H9 (cell line): ENCODE measurements at places on chromosomes 4 and X. TPM values are rescaled to one million over a fixed set of nuclear protein-coding genes. Genes with fewer than 3 reads are reported as not detected.

The F8A1 gene
- 18.8 and 20.6 TPM in 2 replicates for total RNA-seq

DNA sequence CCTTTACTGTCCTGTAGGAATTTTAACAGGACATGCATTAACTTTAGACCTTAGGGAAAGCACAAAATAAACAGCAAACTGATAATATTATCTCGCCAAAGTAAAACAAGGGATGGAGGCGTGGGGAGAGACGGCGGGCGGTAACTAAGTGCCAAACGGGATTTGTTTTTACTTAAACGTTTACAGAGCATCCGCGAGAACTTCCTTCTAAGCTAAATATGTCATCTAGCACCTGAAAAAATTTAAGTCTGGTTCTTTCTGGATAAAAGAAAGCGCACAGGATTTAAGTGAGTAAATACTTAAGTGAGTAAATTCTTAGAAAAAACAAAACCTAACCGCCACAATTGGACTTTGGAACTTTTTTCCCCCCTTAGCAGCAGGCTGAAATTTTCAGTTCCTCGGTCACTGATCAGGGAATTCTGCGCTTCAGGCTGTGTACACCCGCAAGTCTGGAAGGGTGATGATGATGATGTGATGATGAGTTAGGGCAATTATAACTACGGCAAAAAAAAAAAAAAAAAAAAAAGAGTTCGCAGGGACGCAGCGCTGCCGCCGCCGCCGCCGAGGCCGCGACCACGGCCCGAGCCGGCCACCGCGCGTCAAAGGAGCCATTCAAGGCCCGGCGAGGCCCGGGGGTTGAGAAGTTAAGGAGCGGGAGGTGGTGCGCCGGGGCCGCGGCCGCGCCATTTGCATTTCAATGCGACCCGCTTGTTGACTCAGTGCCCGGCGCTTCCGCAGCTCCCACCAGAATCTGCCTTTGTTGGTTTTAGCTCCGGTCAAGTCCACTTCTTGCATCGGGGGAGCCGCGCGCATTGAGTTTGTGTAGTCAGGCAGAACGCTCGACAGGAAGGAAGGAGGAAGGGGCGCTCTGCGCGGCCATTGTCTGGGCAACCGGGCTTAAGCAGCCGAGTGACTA lies 108.8 kb downstream of the SPRY1 start:
- DNase-seq, result peak; percentile 98

DNA sequence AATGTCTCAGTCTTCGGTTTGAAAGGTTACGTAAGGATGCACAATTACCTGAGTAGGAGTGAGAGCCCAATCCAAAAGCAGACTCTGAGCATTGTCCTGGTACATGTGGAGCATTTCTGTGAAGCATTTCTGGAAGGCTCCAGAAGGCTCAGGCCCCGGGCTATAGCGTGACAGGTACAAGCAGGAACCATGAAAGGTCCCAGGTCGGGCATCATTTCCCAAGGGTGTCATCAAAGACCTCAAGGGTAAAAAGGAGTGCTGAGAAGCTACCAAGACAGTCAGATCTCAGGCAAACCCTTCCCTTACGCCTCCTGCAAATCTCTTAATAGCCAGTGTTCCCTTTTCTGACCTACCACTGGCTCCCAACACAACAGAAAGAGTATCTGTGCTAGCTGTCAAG lies 30.8 kb downstream of the GPC4 start:
- DNase-seq, result no peak

GRCh38 chr4:106017975-106018374 lies 122.7 kb downstream of the NPNT start:
- DNase-seq, result no peak

DNA sequence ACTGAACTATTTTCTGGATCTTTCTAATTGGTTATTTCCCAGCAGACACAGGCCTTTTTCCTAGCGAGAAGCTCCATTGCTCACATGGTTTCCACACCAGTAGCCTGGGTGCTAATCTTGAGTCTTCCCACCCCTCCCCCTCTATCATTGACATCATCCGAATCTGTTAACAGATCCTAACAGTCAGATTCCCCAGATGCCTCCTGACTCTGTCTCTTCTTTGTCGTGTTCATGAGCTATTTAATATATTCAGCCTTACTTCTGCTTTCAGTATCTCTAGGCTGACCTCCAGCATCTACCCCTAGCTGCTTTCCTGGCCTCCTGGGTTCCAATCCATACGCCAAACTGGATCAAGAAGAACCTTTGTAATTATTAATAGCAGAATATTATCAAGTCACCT lies 85.0 kb downstream of the CLNK start:
- no peak for DNase-seq

DNA sequence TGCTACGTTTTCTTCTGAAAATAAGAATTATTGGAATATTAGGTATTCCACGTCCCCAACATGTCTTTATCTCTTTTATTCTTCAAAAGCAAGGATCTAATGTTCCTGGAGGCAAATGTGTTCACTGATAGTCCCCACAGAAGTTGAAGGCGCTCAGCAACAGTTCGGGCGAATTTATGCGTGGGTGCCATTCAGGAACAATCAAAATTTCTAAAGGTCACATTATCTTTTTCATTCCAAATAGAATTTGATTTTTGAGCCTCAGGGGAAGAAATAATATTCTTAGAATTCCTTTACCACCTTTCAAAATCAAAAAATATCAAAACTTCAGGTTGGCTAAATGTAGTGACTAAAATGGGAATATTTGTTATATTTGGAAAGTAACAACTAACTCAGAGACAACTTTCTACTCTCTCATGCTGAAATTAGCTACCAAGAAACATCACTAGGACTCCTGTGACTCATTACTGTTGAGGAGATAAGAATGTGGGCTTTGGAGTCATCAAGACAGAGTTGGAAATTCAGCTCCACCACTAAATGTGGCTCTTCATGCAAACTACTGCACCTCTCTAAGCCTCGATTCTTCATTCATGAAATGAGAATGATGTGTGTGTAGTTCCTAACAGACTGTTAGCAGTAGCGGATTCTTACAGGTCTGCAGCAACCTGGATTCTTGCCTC lies 72.3 kb upstream of the KIT start:
- DNase-seq, result no peak

- DNase-seq, result no peak
Observed at GRCh38 chrX:40281336-40282005, 183.7 kb upstream of the BCOR start.

DNA sequence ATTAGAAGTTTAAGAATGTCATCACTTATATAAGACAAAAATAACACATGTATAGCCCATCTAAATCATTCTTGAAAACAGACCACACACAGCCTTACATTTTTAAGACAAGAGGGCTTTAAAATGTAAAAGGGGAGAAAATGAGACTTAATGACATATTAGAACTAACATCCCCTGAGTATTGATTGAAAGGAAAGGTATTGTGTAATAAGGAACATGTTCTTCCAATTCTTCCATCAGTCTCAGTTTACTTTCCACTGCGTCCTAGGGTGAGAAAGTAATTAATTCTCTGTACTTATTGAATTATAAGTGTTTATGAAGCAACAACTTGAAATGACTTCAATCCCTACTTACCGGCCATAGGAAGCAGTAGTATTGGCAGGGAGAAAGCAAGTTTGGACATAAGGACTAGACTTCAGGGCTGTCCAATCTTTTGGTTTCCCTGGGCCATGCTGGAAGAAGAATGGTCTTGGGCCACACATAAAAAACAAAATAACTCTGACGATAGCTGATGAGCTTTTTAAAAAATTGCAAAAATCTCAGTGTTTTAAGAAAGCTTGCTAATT lies 202.7 kb upstream of the SPRY1 start:
- DNase-seq, result no peak

The GPR119 gene
- not detected in 2 replicates for total RNA-seq

The TMPRSS11A gene
- total RNA-seq, result not detected in 2 replicates

DNA sequence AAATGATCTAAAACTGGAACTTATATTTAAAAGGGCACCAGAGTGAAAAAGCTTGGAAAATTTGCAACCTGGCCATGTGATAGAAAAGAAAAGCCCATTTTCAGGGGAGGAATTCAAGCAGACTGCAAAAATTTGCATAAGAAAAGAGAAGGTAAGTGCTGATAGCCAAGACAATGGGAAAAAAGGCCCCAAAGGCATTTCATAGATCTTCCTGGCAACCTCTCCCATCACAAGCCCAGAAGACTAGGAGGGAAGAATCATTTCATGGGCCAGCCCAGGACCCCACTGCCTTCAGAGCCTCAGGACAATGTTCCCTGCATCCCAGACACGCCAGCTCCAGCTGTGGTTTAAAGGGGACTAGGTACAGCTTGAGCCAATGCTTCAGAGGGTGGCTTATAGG lies 887.3 kb upstream of the DIAPH2 start:
- peak; percentile 29 for DNase-seq

GRCh38 chr4:153777421-153777820 lies 11.5 kb downstream of the SFRP2 start:
- DNase-seq, result no peak

DNA sequence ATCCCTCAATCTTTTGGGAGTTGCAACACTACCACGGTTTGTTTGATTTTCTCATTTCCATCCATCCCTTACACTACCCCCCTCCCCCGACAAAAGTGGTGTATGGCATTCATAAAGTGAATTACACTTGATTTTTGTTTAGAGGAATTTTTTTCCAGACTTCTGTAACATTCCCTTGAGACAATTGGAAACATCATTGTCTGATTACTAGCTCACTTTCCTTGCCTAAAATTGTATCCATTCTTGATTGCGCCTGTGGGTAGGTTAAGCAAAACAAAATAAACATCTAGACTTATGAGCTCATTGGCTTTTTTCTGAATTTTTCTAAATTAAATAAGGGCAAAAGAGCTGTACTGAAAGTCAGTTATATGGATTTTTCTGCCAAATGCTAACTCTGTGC lies 3.5 kb downstream of the GPC3 start:
- DNase-seq, result no peak

GRCh38 chr4:144820011-144820727 lies 174.2 kb downstream of the HHIP start:
- no peak for DNase-seq

- no peak for DNase-seq
Observed at GRCh38 chr4:41322617-41323016, 65.9 kb downstream of the UCHL1 start.

The HDX gene
- total RNA-seq, result 4.0 and 5.0 TPM in 2 replicates

DNA sequence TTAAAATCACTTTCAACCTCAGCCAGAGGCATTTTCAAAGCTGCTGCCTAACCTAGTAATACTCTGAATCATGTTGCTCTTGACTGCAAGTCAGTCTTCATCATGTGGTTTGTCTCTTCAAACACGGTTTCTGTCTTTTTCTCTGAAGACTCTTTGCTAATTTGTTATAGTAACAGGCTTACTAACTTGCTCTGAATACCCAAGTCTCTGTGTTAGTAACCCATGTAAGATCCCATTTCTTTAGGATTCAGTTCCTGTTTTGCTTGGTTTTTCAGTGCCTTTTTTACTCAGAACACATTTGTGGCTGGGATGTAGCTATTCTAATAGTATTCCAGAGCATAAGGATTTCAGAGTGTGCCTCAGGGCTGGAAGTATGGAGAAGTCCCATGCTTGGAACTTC lies 1450.6 kb upstream of the IGFBP7 start:
- DNase-seq, result no peak

DNA sequence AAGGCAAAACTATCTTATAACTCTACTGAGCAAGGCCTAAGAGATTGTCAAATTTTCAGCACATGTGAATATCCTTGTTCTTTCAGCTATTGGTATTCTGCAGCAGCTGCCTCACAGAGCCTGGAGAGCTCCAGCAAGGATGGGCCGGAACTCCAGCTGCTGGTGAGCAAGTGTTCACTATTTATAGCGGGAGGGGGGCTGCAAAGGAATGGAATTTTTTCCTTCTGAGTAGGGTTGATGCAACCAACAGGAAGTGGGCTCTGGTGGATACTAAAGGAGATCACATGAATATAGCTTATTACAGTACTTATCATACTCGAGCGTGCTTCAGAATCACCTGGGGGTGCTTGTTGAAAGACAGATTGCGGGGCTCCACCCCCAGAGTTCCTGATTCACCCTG lies 20.2 kb upstream of the SETD7 start:
- no peak for DNase-seq
